ENCODE measurements at places on chromosomes 4 and X.
A peak's percentile ranks its signal among the peaks of the same experiment; 100 is the strongest.

DNA sequence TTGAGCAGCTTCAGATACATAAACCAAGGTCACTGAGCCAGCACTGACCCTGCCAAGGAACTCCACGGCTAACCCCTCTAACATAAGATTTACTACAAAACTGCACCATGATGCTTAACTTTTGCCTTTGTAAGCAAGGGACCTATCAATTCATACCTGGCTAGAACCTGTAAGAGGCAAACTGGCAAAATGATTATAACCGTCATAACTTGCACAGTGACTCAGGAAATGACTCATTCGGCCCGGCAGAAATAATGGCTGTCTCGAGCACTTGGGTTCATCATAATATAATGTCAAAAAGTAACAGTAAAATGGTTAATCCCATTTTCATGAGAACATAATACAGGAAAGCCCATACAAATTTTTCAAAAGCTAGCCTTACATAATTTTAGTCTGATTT lies 17.2 kb downstream of the RASGEF1B start:
- DNase-seq: no peak

GRCh38 chr4:85298037-85298436 lies 176.9 kb upstream of the ARHGAP24 start:
- DNase-seq: no peak

DNA sequence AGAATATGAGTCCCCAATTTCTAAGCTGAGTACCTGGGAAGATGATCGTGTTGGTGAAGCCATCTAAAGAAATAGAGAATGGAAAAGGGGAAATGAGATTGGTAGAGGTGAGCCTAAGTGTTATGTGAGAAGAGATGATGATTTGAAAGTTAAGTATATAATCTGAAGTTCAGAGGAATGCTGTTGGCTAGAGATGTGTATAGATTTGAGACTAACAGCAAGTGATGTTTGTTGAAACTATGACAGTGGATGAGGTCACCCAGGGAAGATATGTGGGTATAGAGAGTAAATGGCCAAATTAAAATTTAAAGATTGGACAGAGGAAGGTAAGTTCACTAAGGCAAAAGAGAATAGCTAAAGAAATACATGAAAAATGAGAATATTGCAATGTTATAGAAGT lies 324.2 kb downstream of the MAPK10 start:
- no peak for DNase-seq

- no peak for DNase-seq
Measured at GRCh38 chr4:117811731-117812130, 222.6 kb upstream of the NDST3 start.

- no peak for DNase-seq
Measured at GRCh38 chrX:140431521-140431920, 73.3 kb downstream of the SOX3 start.

- DNase-seq: no peak
Measured at GRCh38 chrX:147899379-147900114, 12.2 kb upstream of the FMR1 start.

DNA sequence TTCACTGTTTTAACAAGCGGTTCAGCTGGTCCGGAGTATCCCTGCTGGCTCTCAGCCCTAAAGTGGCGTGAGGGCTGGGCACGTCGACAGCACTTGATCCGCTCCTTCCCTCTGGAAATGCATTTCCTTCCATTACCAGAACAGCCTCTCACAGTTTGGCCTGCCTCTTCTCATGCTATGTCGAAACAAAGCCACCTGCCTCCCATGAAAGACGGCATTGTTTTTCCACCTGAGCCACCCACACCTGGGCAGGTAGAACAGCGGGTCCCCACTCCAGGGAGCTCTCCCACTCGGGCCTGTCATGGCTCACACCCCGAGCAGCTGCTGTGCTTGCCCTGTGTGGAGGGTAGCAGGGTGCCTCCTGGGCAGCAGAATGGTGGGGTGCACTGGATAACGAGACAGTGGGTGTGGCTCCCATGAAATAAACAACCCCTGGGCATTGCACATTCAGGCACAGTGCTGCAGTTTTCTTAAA lies 86.2 kb downstream of the FHDC1 start:
- DNase-seq: no peak

- no peak for DNase-seq
Measured at GRCh38 chrX:22559506-22559905, 286.8 kb downstream of the CBLL2 start.

- no peak for DNase-seq
Measured at GRCh38 chr4:84753321-84753972, 170.5 kb downstream of the CDS1 start.

DNA sequence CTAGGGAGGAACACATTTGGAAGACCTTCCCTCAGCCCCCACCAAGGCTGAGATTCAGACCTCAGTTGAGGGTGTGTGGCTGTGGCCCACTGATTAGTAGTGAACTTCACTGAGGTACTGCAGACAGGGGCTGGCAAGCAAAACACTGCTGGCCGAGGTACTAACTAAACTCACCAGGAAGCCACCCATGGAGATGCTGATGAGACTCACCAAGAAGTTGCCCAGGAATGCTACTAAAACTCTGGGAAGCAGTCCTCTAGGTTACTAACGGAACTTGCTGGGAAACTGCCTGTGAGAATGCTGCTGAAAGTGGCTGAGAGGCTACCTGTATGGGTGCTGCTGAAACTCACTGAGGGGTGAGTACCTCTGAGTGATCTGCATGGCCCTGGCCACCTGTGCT lies 372.4 kb upstream of the RPS6KA3 start:
- DNase-seq: no peak

GRCh38 chrX:109872021-109872732 lies 130.7 kb upstream of the TMEM164 start:
- no peak for DNase-seq

- no peak for DNase-seq
Measured at GRCh38 chr4:6405397-6405706, 67.1 kb downstream of the PPP2R2C start.

DNA sequence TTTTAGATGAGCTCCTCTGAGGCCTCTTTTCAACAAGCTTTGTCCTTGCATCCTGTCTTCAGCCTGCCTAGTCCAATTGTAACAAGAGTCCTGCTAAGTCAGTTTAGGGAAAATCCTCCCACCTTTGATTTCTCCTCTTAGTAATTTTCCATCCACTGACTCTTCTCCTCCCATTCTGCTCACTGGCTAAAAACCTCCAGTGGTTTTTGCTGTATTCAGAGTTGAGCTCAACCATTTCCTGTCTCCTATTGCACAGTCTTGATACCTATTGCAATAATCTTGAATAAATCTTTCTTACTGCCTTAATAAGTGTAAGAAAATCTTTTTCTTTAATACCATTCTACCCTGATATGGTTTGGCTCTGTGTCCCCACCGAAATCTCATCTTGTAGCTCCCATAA lies 117.8 kb upstream of the ENPP6 start:
- no peak for DNase-seq

- no peak for DNase-seq
Measured at GRCh38 chrX:80223982-80224579, 196.2 kb upstream of the TENT5D start.

DNA sequence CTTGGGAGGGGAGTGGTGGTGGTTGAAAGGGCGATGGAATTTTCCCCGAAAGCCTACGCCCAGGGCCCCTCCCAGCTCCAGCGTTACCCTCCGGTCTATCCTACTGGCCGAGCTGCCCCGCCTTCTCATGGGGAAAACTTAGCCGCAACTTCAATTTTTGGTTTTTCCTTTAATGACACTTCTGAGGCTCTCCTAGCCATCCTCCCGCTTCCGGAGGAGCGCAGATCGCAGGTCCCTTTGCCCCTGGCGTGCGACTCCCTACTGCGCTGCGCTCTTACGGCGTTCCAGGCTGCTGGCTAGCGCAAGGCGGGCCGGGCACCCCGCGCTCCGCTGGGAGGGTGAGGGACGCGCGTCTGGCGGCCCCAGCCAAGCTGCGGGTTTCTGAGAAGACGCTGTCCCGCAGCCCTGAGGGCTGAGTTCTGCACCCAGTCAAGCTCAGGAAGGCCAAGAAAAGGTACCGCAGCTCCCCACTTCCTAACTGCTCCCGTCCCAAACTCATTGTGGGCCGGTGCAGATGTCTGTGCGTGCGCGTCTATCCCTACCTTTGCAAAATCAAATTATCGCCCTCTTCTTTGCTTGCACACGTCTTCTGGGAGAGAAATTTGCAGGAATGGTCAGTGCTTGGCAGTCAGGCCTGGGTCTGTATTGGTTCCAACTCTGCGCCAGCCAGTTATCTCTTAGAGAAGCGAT lies 533 bp downstream of the IL15 start:
- DNase-seq: peak; percentile 29

DNA sequence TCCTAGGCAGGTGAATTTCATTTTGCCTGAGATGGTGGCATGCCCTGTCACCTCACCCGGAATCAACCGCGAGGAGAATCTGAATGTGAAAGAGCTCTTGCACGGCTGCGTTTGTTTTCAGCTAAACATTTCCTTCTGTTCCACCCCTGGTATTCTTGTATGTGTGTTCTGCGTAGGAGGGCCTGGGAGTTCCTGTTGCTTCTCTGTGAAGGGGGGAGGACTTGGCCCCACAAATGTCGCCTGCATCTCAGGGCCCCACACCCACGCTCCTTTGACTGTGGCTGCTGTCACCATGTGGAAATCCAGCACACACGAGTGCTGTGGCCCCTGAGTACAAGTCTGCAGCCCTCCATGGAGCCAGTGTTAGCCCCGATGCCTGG lies 45.8 kb upstream of the CLCN4 start:
- peak; percentile 58 for DNase-seq

DNA sequence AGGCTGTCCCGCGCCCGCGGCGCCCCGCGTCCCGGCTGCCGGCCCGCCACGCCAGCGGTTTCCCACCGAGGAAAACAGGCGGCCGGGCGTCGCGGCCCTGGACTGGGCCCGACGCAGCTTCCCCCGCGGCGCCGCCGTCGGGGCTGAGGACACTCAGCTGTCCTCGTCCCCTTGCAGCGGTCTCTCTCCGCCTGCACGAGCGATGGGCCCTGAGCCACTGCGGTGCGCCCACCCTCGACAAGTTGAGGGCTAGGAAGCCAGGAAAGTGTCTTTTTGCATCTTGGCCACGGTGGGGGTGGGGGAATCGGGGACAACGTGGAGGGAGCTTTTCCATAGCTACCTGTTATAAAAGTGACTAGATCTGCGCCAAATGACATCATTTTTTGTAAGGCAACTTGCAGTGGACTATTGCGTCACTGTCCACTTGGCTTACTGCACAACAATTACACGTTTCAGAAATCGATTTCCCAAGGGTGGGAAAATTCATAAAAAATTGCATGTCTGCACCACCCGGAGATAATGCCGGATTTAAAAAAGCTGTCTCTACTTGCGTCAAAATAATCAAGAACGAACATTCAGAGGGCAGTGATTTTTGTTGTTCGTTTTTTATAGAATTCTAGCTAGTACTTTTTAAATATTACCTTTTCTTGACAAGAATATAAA lies 1.1 kb downstream of the KLHL15 start:
- DNase-seq: no peak

DNA sequence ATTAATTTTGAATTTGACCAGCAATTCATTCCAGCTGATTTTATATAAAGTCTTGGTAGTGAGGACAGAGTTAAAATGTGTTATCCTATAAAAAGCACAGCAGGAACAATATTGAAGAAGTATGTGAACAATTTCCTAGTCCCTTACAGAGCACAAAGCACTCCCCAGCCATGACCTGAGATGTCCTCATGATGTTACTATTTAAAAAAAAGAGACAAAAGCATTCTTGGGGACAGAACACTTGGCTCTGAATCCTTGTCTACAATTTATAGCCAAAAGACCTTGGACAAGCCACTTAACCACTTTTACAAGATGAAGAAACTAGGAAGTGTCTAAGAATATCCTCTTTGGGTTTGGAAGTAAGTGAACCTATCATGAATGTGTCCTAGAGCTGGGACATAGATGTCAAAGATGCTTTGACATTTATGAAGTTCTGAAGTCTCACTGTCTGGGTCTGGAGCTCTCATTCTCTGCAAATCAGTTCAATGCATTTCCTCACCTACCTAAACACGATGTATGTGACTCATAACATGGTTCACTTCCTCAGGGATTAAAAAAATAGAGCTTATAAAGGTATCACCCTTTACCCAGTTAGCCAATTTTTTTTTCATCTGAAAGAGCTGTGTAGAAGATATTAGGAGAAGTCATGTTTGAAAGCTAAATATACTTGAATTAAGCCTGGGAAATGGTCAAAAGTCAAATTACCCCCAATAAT lies 61.4 kb downstream of the IGFBP7 start:
- DNase-seq: no peak
